ENCODE measurements at places on chromosomes 11 and 22.

GRCh38 chr11:112795911-112796649 is 165.1 kb upstream of the NCAM1 start:
- DNase-seq: no peak

- DNase-seq: no peak
Observed at GRCh38 chr11:35272391-35272902, 133.5 kb downstream of the CD44 start.

DNA sequence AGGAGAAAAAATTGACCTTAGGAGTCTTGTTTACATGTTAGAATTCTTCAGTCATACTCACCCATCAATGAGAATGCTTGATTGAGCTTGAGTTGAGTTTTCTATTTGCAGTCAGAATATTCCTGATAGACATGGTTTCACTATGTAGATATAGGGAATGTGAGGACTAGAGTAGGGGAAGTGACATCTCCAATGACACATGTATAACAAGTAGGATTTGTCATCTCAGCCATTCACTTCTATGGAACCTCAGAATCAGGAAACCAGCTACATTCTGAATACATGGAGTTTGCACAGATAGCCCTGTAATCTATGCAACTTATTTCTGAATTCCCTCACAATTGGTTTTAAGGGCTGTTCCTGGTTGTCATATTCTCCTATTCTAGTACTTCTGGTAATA is 20.1 kb upstream of the OR9Q1 start:
- no peak for DNase-seq

GRCh38 chr11:46719048-46719542 is at the start of gene F2:
F2 (plus strand) TSS chr11:46719213; CDS start chr11:46719236, 23 bp downstream.
- no peak for DNase-seq

GRCh38 chr11:101583251-101584128 is at the start of gene TRPC6:
TRPC6 (minus strand) TSS chr11:101584007; CDS start chr11:101583503, 504 bp downstream.
- DNase-seq: no peak

- DNase-seq: no peak
Observed at GRCh38 chr11:71436861-71437260, 11.3 kb downstream of the DHCR7 start.

- DNase-seq: no peak
Observed at GRCh38 chr11:83220260-83220659, 26.7 kb downstream of the ANKRD42 start.

GRCh38 chr11:33585586-33586209 is 114.9 kb downstream of the C11orf91 start:
- DNase-seq: no peak

DNA sequence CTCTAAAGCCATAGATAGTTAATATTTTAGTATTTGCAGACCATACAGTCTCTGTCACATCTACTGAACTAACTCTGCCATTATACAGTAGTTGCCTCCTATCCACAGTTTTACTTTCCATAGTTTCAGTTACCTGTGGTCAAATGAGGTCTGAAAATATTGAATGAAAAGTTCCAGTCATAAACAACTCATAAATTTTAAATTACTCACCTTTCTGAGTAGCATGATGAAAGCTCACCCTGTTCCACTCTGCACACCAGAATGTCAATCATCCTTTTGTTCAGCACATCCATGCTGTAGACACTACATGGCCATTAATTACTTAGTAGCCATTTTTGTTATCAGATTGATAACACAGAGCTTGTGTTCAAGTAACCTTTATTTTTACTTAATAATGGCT is 51.7 kb upstream of the ME3 start:
- no peak for DNase-seq

DNA sequence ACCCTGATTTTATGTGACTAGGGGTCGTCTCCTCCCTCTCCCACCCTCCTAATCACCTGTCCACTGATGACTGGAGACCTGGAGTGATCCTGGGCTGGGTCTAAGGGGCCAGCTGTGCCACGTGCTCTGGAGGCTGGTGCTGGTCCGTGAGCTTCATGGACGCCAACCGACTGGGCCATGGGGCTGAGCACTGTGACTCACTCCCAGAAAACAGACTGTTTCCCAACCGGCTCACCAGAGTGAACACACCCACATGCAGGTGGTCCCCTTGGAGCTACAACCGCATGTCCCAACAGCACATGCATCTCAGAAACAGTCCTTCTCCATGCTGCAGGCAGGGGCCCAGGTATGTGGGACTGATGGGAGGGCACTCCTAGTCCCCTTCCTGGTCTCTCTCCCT is 14.0 kb upstream of the LMO1 start:
- DNase-seq: no peak

DNA sequence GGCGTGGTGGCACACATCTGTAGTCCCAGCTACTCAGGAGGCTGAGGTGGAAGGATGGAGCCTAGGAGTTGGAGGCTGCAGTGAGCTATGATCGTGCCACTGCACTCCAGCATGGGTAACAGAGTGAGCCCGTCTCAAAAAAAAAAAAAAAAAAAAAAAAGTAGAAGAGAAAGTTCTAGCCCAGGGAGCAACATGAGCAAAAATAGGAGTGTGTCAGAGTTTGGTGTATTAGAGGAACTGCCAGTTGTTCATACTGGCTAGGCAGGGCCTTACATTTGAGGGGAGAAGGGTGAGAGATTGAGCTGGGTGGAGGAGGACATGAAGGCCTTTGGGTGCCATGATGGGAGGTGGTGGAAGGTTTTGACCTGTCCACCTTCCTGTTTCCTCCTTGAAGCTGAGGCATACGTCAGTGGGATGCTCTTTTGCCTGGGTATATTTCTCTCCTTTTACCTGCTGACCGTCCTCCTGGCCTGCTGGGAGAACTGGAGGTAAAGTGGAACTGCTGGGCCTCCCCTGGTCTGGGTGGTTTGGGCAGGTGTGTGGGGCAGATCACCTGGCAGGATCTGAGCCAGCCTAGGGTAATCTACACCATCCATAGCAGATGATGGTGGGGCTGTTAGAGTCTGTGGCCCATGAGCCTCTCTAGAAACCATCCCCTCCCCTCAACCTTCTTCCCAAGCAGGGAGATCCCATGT is 7.3 kb downstream of the SIDT2 start:
- no peak for DNase-seq

DNA sequence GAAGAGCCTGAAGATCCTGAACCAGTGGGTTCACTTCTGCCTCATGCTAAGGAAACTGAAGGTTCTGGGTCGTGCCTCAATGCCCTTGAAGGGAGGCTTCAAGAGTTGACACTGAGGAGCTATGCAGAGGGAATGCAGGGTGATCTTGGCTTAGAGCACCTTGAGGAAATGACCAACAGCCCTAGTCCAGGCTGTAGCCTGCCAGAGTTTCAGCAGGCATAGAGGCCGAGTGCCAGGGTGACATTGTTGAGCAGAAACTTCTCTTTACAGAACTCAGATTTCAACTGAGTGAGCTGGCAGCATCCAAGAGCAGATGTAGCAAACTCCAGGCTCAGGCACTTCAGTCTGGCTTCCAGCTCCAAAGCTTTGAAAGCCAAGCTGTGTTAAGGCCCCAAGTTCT is 23.1 kb upstream of the CAPRIN1 start:
- DNase-seq: no peak

GRCh38 chr11:17954395-17955252 is 58.2 kb downstream of the SERGEF start:
- DNase-seq: no peak

DNA sequence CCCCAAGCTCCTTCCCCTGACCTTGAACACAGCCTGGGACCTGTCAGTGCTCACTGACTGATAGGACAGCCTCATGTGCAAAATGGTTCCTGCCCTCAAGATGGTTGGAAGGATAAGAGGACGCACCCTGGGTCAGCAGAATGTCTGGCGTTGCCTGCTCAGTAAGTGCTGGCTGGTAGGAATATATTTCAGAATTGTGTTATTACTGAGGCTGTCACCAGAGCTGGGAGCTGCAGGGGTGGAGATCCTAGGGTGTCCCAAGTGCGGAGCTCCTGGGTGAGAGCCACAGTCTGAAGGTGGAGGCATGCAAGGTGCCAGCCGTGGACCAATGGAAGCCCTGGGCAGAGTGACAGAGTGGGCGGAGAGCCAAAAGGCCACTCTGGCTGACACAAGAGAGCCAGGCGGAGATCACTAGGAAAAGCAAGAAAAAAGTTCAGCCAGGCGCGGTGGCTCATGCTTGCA is 1.0 kb upstream of the SEC14L4 start:
- no peak for DNase-seq

- no peak for DNase-seq
Observed at GRCh38 chr11:46710821-46711269, 8.2 kb upstream of the F2 start.

DNA sequence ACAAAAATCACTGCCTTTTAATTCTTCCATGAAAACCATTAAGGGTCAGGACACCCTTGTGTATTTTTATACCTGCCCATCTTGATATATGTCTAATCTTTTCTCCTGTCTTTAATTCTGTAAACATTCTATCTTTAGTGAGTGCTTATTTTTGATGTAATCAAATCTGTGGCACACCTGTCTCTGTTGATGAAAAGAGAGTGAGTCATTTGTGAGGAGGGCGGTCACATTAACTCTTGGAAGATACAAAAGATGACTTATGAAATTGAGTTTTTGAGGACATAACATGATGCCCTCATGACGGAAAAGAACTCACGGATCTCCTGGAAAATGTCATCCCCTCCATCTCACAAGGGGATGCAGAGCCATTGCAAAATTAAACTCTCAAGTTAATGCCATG is 206.5 kb upstream of the PGR start:
- no peak for DNase-seq

GRCh38 chr11:20501971-20502370 is 97.4 kb upstream of the SLC6A5 start:
- DNase-seq: no peak

DNA sequence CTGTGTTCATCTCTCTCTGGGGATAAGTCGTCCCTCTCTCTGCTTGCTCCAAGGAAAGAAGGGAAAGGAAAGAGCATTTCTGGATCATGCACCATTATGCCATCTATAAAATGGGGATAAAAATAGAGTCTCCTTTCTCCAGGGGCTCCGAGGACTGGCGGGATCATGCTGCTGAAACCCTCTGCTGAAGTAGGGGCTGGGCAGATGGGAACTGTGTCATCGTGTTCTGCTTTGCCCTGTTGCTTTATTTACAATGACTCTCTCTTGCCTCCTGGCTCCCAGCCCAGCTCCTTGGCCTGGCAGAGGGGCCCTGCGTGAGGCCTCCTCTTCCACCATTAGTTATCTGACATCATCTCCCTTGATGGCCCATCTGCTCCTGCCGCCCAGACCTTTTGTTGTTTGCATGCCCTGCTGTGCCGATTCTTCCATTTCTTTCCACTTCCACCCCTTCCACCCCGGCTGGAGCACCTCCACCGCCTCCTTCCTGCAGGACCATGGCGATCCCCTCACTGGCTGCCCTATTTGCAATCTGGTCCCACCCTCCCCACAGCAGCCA is 200.9 kb downstream of the MYO18B start:
- DNase-seq: no peak

DNA sequence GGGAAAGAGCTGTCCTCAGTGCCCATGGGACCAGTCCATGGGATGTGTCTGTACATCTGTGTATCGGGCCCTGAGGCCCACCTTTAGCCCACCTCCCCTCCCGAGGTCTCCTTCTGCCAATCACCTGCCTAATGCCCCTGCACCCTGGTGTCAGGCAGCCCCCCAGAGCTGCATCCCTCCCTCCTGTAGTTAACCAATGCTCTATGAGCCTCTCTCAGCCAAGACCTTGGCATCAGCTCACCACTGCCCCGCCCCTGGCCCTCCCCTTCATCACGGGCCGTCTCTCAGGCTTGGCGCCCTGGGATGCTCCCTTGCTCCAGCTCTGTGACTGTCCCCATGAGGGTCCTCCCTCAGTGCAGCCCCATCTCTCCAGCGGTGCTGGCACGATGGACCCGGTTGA is 18.5 kb downstream of the MGAT3 start:
- no peak for DNase-seq

DNA sequence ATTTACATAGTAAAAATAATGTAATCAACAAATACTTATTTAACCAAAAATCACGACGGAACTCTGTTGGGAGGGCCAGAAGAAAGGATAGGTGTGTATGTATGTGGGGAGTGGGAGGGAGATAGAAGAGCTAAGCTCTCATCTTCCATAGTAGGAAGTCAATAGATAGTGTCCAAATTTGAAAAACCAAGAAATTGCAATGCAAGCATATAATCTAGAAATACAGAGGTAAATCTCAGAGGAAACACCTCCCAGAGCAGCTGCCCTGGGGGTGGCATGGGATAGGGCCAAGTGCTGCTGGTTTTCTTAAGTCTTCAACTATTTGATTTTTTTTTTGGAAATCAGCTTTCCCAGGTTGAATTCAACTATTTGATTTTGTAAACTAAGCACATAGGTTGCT is 16.9 kb downstream of the C11orf86 start:
- DNase-seq: no peak

DNA sequence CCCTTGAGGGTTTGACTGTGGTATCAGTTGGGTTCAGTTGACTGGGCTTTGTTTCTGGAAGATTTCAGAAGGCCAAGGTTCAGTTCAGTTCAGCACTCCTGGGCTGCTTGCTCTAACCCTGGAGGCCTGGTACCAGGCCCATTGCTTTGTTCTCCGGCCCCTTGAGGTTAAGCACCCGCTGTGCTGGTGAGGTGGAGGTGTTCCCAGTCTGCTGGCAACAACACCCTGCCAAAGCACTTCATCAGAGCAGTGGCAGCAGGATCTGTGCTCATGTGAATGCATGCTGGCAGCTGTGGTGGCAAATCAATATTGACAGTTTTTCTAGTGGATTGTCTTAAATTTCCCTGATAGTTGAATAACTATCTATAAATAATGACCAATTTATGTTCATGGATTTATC is 3.8 kb upstream of the SCGB1D1 start:
- no peak for DNase-seq

DNA sequence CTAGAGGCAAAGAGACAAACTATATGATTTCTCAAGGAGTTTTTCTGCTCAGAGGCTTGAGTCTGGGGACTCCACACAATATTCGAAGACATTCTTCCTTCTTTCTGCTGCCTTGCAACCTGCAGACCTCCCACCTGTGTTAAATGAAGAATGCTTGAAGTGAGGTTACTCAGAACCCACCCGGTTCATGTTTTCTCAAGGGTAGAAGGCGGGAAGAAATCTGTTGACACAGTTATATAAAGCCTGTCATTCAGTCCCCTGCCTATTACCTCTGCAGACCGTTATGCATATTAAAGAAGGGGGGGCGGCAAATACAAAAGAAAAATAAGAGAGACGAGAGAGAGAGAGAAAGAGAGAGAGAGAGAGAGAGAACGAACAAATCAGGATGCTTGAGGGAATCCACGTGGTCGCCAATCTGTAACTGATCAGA is 2.2 kb upstream of the KMT2A start:
- DNase-seq: no peak

GRCh38 chr11:126115127-126115495 is 52.4 kb upstream of the CDON start:
- no peak for DNase-seq

- peak; percentile 54 for DNase-seq
Observed at GRCh38 chr11:34214961-34215805, 109.8 kb downstream of the NAT10 start.

GRCh38 chr22:36838119-36839030 is 21.5 kb upstream of the PVALB start:
- DNase-seq: no peak

Measured in SW 1271 (cell line).